ENCODE measurements at places on chromosomes 1 and 21. TPM values are rescaled to one million over a fixed set of nuclear protein-coding genes. Genes with fewer than 3 reads are reported as not detected.
A peak's percentile ranks its signal among the peaks of the same experiment; 100 is the strongest.

DNA sequence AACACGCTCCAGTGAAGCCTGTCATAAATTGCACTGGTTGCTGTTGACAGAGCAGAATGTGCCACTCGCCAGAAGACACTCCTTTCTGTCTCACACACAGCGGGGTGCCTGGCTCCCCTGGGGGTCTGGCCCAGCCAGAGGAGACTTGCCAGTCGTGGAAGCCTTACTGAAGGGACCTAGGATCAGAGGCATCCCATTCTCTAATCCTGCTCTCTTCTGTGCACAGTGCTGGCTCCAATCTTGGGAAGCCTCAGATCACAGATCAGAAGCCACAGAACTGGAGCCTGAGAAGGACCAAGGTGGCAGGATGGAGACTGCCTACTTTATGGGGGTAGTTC, 1.4 kb downstream of the SLC9A1 start:
- H3K27ac ChIP-seq = no peak overlapping the region
- H3K36me3 ChIP-seq = no peaks in the 10 kb centered on the region
- no peaks in the 10 kb centered on the region for H3K27me3 ChIP-seq
- DNase-seq = peak; percentile 70
- peak overlapping the region; percentile 27 for H3K4me3 ChIP-seq
- H3K4me1 ChIP-seq = peaks cover 19% of the 10 kb centered on the region

- H3K4me1 ChIP-seq = no peaks in the 10 kb centered on the region
- H3K27ac ChIP-seq = no peak overlapping the region
- H3K36me3 ChIP-seq = no peaks in the 10 kb centered on the region
- H3K4me3 ChIP-seq = no peak overlapping the region
- DNase-seq = no peak
These were observed 52.4 kb upstream of the SSX2IP start for GRCh38 chr1:84742653-84743052.

The F5 gene
- total RNA-seq = 3.8 TPM

DNA sequence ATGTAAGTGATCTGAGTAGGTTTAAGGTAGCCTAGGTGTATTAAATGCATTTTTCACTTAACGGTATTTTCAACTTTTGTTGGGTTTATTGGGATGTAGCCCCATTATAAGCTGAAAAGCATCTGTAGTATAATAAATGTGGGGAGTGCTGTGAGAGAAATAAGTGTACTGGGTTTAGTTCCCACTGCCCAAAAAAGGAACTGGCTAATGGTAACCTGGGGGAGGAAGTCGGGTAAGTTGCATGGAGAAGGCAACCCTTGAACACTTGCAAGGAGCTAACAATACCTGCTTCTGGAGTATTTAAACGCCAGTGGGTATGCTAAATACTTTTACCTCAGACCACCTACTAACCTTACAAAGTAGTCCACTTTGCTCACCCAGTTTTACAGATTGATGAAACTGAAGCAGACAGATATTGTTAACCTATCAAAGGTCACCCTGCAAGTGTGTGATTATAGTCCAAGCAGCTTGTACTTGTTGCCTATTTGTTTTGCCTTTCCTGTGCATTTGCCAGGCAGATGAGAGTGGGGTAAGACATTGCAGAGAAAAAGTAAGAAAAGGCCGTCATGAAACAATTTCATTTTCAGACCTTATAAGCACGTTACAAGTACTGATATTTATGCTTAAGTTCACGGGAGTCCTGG, 7.6 kb upstream of the SHISA4 start:
- H3K4me1 ChIP-seq = no peaks in the 10 kb centered on the region
- DNase-seq = no peak
- H3K36me3 ChIP-seq = no peaks in the 10 kb centered on the region
- no peaks in the 10 kb centered on the region for H3K27me3 ChIP-seq
- no peak overlapping the region for H3K27ac ChIP-seq

GRCh38 chr21:43864962-43865539, at the start of gene AGPAT3:
TSS of gene AGPAT3 (plus strand) at chr21:43865223. CDS start at chr21:43959682, 94,459 bp downstream.
- H3K4me3 ChIP-seq = peak within 1 kb of the TSS; percentile 51
- H3K4me1 ChIP-seq = peaks cover 8% of the 10 kb centered on the region
- H3K36me3 ChIP-seq = no peaks in the 10 kb centered on the region

The AK5 gene
- total RNA-seq = 1.7 TPM

Data from kidney (tissue), 22 donors.